ENCODE measurements at places on chromosomes 7 and 10.

- no peak for DNase-seq
These were observed 78.7 kb upstream of the MKLN1 start for GRCh38 chr7:131249003-131249402.

DNA sequence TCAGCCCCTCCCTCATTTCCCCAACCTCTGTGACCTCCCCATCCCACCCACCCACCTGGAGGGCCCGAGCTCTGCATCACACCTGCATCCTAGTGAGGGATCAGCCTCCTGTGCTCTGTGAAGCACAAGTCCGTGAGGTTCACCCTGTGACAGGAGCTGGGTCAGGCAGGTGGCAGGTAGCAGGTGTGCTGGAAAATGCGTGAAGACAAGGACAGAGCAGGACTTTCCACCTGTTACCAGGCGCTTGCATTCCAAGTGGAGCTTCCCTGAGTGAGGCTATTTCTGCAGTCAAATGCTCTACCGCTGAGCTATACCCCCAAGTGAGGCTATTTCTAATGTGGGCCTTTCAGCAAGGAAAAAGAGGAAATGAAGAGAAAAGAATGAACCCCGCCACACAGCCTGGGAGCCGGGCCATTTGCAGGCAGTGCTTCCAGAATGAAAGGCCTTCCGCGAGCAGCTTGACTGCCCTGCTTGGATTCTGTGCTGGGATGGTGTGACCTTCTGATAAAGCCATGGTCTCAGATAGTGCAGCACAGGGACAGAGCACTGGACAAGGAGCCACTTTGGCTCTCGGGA is 13.3 kb upstream of the CPXM2 start:
- peak; percentile 56 for DNase-seq

- DNase-seq = no peak
These were observed 94.7 kb upstream of the PRSS58 start for GRCh38 chr7:142352543-142352942.

DNA sequence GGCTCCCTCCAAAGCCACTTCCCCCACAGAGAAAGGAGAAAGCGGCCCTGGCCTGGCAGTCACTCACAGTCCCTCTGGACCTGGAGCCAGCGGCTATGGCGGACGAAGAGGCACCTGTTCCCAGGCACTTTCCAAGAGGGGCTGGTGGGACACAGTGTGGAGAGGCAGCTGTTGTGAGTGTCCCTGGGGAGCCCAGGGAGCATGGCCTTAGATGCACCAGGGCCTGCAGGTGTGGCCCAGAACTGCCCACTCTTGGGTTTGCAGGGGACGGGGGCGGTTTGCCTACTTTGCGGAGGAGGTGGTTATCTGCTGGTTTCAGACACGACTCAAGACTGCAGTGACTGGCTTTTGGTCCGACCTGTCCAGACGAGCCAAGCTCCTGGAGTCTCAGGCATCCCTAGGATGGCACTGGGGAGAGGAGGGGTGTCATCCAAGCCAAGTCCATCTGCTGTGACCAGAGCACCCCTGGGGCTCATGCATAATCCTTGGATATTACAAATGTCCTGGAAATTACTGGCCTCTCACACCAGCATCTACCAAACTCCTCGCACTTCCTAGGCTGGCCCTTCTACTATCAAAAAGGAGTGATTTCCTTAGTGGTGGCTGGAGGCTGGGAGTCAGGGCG is 18.4 kb downstream of the CTBP2 start:
- DNase-seq = no peak

GRCh38 chr7:96102096-96102811 is 219.6 kb downstream of the SLC25A13 start:
- no peak for DNase-seq

DNA sequence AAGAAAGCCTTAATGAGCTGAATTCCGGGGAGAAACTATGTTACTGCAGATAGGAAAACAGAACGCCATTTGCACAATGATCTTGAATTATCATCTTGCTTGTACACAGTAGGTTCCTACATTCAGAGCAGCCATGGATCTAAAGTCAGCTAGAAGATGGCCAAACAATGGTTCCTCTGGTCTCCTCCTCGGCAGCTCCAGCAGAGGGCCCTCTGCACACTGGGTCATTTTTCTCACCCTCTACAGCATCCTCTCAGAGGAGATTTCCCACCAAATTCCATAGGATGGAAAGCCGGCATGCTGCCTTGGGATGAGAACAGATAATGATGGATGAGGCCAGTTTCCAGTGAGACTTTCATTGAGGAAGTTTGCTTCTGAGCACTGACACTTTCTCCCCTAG is 308.5 kb upstream of the NFE2L3 start:
- no peak for DNase-seq

DNA sequence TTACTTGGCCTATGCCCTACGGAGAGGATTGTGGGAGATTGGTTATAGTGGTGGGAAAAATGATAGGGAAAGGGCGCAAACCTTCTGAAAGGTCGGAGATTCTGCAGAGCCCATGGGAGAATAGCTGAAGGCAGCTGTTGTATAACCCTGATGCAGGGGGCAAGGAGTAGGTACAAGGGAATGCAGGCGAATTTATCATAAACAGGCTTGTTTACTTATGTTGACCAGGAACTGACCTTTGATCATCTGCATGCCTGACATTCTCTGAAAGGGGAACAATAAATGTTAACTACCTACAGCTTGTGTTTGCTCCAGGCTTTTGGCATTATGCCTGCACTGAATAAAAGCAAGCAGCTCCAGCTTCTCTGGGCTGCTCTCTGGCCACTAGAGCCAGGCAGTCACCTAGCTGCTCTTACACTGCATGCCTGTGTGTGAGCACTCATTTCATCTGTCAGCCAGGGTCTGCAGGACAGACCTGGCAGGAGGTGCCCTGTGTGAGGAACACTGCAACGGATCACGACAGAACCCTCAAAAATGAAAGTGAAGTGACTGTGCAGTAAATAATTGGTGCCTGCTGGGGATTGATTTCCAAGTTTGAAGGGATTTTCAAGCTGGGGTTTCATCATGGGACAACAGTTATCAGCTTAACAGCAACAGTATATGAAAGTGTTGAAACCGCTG is 31.1 kb upstream of the ABCA13 start:
- DNase-seq = no peak

- no peak for DNase-seq
These were observed 276.1 kb downstream of the DNAJB6 start for GRCh38 chr7:157612664-157613561.

DNA sequence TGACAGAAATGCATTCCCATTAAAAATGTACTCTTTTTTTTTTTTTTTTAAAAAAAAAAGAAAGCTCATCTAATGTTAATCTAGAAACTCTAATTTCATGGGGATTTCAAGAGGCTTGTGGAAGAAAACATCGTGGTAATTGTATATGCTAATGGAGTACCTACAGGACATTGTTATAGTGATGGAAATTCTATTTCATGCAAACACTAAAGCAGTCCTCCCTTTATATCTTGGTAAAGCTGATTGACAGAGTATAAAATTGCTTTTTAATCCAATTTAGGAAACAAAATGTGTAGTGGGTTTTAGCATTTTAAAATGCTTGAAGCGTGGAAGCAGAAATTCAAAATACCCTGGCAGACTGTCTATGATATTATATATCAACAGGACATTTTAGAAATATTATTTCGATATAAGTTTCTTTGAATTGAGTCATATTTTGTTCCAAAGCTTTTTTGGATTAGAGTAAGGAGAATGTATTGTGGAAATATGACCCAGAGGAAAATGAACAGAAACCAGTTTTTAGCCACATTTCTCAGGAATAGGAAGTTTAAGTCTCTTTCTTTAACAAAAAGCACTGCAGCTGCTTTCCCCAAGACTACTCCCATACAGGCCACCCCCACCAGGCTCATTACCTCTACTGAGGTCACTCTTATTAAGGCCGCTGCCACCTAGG is 121.9 kb downstream of the WNT2 start:
- DNase-seq = no peak

DNA sequence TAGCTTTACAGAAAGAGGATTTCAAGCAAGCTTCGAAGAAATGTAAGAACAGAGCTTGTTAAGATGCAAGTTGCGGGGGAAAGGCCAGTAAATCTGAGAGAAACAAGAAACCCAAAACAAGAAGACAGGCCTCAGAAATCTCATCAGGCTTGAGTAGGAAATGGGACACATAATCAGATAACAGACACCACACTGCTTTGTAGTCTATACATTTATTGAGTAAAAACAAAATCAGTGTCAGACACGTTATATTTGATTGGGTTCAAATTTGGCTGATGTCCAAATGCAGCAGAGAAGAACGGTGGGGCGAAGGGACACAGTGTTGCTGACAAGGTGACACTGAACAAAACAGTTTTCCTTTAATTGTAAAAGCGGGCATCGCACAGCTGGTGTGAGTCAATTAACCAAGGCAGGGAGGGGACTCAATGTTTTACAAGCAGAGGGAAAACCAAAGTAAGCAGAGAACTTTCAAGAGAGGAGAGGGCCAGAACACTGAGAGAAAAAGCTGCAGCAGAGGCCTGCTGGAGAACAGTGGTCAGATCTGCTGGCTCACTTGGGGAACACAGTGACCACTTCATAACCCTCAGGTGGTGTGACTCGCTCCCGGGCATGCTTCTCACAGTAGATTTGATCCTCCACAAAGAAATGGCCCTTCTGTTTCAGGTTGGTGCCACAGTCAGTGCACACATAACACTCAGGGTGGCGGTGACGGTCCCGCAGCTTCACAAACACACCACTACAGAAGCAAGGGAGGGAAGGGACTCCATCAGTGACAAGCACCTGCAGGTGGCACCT is 43.5 kb downstream of the ACSM6 start:
- no peak for DNase-seq

DNA sequence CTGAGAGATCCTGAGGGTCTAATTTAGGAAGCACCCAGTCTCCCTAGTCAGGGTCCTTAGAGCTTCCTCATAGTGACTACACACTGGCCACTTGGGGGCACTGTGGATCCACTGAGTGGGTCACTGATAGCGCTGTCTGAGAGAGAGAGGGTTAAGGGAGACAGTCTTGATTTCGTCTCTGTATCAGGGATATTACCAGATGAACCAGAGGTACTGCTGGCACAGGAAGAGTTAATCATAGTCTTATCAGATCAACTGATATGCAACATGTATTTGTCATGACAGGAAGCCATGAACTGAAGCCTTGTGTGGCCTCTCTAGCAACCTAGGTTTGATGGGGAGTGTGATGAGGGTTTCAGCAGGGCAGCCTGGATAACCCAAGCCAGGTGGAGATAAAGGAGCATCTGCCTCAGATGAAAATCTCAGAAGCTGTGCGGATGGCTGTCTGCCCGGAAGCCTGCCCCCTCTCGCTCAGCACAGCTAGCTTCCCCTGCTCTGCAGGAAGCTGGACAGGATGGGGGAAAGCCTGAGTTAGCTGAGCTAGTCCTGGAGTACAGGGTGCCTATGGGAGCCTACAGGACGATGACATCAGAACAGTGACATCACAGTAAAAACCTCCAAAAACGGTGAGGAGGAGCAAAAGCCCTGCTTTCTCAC is 214.0 kb upstream of the PRSS1 start:
- peak; percentile 39 for DNase-seq

- no peak for DNase-seq
These were observed 65.4 kb upstream of the STEAP1B start for GRCh38 chr7:22565315-22565811.

Measured in caudate nucleus (tissue), 63 donors.